ENCODE measurements at places on chromosomes 2 and 18. TPM values are rescaled to one million over a fixed set of nuclear protein-coding genes. Genes with fewer than 3 reads are reported as not detected.
A peak's percentile ranks its signal among the peaks of the same experiment; 100 is the strongest.

DNA sequence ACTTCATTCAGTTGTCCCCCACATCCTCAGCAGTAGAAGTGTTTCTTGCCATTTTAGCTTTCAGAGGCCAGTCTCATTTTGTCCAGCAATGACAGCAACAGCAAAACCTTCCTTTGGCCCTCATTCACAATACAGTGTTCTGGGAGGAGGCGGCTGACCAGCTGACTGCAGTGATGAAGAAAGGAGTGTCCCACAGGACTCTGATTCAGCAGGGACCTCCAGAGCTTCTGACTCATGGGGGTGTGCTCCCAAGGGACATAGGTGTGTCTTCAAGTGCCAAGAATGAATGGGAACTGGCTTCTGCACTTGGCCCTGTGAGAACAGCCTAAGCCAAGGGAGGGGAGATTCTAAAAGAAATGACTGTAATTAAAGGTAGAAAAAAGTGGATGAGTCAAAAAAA lies 147.0 kb upstream of the PELI1 start:
- DNase-seq: peak; percentile 91

DNA sequence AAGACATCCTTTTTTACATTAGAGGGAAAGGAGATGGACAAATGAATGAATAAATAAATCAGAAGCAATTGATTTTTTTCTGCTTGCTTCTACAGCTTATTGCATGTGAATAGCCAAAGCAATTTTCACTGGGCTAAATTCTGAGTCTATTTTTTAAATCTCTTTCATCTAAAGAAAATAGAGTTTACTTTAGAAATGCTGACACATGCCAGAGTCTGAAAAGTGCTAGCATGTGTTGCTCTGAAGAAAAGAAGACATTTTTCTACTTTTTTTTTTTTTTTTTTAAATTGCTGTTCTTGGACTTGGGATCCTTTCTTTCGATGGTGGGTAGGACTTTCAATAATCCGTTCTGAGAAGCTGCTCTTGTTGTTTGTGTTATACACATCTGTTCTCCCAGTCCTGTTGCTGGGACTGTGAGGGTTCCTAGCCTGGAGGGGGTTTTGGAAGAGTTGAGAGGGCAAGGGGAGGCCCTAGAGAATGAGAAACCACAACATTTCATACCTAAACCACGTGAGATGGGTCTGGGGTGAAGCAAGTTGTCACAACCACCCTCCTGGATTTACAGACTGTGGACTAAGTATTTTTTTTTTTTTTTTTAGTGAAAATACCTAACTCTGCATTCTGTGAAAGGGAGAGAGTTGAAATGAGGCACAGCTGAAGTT lies 193.5 kb downstream of the PRKCE start:
- no peak for DNase-seq

- DNase-seq: peak; percentile 72
Measured at GRCh38 chr2:120712180-120712681, 23.4 kb upstream of the GLI2 start.

ARHGAP28 gene
- total RNA-seq: 20.4 TPM

ADAM23 gene
- 4.9 TPM for total RNA-seq
